ENCODE measurements at places on chromosomes 12 and 14.

DNA sequence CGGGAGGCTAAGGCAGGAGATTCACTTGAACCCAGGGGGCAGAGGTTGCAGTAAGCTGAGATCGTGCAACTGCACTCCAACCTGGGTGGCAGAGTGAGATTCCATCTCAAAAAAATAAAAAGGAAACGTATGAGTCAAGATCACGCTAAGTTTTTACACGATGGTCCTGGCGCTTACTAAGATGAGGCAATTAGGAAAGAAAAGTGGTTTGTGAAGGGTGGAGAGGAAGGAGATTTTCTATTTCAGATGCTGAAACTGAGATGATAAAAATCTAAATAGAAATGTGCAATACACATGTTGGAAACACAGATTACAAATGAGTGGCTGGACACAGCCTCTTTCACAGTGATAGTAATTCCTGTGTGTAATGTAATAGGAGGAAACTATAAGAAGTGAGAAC, 63.2 kb downstream of the KDM5A start:
- DNase-seq = no peak
- H3K27me3 ChIP-seq = no peaks in the 10 kb centered on the region
- H3K4me1 ChIP-seq = peaks cover 14% of the 10 kb centered on the region
- H3K4me3 ChIP-seq = no peak overlapping the region

DNA sequence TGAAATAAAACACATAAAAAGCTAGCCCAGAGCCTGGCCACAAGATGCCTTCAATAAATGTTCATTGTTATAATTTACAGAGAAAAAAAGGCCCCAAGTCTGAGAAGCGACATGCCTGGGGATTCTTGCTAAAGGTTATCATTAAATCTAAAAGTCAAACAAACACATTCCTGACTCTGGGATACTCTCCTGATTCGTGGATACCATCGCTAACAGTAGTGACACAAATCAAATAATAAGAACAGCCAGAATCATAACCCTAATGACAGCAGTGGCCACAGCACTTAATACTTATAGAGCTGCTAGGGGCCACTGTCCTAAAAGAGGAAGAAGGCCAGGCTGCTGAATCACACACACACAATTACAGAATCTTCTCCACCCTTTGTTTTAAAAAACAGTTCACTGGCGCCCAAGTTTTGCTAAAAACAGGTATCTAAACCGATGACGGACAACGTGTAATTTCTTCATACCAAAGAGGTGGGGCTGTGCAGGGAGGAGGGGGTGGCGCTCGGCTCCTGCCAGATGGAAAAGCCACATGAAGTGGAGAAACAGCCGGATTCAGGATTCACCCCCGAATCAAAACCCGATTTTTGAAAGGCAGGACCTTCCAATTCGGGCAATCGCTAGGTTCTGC, 1.2 kb downstream of the CLIP1 start:
- peaks cover 22% of the 10 kb centered on the region for H3K4me1 ChIP-seq
- peak overlapping the region; percentile 78 for H3K27ac ChIP-seq
- DNase-seq = no peak
- peak overlapping the region; percentile 86 for H3K4me3 ChIP-seq
- H3K27me3 ChIP-seq = no peaks in the 10 kb centered on the region

DNA sequence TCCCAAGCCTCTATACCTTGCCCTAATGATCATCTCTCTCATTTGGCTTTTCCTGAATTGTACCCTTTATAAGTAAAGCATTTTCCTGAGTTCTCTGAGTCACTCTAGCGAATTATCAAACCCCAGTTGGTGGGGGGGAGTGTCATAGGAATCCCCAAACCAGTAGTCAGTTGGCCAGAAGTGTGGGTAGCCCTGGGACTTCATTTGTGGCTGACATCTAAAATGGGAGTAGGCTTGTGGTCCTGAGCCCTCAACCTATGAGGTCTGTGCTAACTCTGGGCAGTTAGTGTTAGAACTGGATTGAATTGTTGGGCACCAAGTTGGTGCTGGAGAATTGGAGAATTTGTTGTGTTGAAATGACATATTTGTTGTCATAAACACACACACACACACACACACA, 91.3 kb downstream of the BBS10 start:
- H3K36me3 ChIP-seq = no peaks in the 10 kb centered on the region
- H3K4me3 ChIP-seq = no peak overlapping the region
- peaks cover 3% of the 10 kb centered on the region for H3K4me1 ChIP-seq
- no peak overlapping the region for H3K27ac ChIP-seq
- no peak for DNase-seq

- peaks cover 10% of the 10 kb centered on the region for H3K4me1 ChIP-seq
- H3K36me3 ChIP-seq = no peaks in the 10 kb centered on the region
- no peak overlapping the region for H3K27ac ChIP-seq
- peak overlapping the region; percentile 48 for H3K4me3 ChIP-seq
- DNase-seq = no peak
Measured at GRCh38 chr12:8609061-8609570, 3.5 kb downstream of the AICDA start.

- H3K36me3 ChIP-seq = peaks cover 2% of the 10 kb centered on the region
- no peak overlapping the region for H3K27ac ChIP-seq
- peak; percentile 48 for DNase-seq
- H3K4me1 ChIP-seq = peaks cover 44% of the 10 kb centered on the region
- H3K27me3 ChIP-seq = peaks cover 81% of the 10 kb centered on the region
Measured at GRCh38 chr12:57221169-57221917, 4.7 kb downstream of the NXPH4 start.

DNA sequence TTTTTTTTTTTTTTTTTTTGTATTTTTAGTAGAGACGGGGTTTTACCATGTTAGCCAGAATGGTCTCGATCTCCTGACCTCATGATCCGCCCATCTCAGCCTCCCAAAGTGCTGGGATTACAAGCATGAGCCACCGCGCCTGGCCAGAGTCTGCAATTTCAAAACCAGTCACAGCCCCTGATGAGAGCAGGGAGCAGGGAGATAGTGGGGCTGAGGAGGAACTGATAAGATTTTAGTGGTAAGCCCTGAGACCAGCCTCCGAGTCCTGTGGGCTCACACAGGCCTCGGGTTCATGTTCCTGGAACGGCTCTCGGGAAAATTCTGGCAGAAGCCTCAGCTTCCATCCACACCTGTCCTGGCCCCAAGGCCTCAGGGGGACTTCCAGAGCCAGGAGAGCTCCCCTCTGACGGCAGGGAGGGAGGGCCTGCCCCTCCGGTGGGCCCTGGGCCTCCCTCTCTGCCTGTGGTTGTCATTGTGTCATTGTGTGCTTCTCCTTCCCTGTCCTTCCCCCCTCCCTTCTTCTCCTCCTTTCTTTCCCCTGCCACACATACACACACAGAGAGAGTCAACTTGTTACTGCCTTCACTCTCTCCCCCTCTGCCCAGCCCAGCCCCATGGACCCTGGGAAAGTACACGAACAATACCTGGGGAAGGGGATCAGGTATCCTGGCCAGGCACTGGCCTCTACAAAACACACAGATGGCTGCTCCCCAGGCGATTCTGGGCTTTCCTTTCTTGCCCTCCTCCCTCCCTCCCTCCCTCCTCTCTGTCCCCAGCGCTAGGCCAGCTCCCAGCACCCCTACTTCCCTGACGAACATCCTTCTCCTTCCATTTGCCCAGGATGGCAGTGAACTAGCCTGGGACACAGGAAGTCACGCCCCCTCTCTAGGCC, 294.1 kb downstream of the DPF3 start:
- no peak for DNase-seq
- H3K27ac ChIP-seq = no peak overlapping the region
- H3K36me3 ChIP-seq = peaks cover 5% of the 10 kb centered on the region
- no peak overlapping the region for H3K4me3 ChIP-seq
- peaks cover 48% of the 10 kb centered on the region for H3K27me3 ChIP-seq

DNA sequence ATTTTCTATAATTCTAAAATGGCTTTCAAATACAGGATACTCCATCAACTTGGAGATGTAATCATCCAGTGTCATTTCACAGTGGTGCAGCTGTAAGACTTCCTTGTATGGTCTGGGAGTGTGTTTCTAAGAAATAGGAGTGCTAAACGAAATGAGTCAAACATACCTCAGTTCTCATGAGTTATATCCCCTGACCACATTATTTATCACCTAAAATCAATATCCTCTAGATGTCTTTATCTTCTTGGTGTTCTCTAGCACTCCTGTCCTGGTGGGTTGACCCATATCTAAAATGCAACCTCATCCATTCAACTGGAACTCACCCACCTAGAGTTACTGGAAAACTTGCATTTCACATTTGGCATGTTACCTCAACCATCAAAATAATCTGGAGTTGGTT, 33.2 kb downstream of the TMEM30B start:
- H3K4me3 ChIP-seq = no peak overlapping the region
- DNase-seq = no peak
- no peak overlapping the region for H3K27ac ChIP-seq
- peaks cover 11% of the 10 kb centered on the region for H3K4me1 ChIP-seq
- peaks cover 15% of the 10 kb centered on the region for H3K27me3 ChIP-seq

- no peak overlapping the region for H3K27ac ChIP-seq
- no peaks in the 10 kb centered on the region for H3K27me3 ChIP-seq
- no peaks in the 10 kb centered on the region for H3K36me3 ChIP-seq
- H3K4me3 ChIP-seq = no peak overlapping the region
- peaks cover 14% of the 10 kb centered on the region for H3K4me1 ChIP-seq
- no peak for DNase-seq
Measured at GRCh38 chr14:105204931-105205672, 24.0 kb upstream of the NUDT14 start.

DNA sequence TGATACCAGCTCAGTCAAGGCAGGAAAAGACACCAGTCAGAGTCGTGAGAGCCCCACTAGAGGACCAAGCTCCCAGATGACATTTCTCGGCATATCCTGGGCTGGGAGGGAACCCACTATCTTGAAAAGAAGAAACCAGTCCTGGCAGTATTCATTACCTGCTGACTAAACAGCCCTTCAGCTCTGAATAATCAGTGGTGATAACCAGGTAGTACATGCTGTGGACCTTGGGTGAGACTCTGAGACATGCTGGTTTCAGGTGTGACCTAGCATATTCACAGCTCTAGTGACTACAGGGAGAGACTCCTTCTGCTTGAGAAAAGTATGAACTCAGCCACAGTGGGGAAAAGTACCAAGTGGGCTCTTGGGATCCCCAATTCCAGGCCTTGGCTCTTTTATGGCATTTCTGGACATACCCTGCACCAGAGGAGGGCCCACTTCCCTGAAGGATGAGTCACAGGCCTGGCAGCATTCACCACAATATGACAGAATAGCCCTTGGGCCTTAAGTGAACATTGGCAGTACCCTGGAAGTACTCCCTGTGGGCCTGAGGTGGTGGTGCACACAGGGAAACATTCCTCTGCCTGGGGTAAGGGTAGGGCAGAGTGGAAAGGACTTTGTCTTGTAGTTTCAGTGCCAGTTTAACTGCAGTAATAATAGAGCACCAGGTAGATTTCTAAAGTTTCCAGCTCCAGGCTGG, 82.6 kb upstream of the SLC38A4 start:
- no peak overlapping the region for H3K4me3 ChIP-seq
- no peaks in the 10 kb centered on the region for H3K4me1 ChIP-seq
- H3K27me3 ChIP-seq = peaks cover 8% of the 10 kb centered on the region
- no peak for DNase-seq

GRCh38 chr12:52778833-52779232, 1.7 kb upstream of the KRT76 start:
- H3K4me3 ChIP-seq = no peak overlapping the region
- DNase-seq = no peak
- no peak overlapping the region for H3K27ac ChIP-seq
- H3K4me1 ChIP-seq = no peaks in the 10 kb centered on the region
- no peaks in the 10 kb centered on the region for H3K36me3 ChIP-seq
- H3K27me3 ChIP-seq = peaks cover 15% of the 10 kb centered on the region

- peaks cover 5% of the 10 kb centered on the region for H3K4me1 ChIP-seq
- DNase-seq = no peak
- no peak overlapping the region for H3K4me3 ChIP-seq
- peaks cover 24% of the 10 kb centered on the region for H3K27me3 ChIP-seq
- H3K36me3 ChIP-seq = no peaks in the 10 kb centered on the region
Measured at GRCh38 chr12:3366451-3367110, 124.4 kb upstream of the PRMT8 start.

GRCh38 chr12:105474672-105475071, 144.2 kb downstream of the C12orf75 start:
- no peak overlapping the region for H3K4me3 ChIP-seq
- no peaks in the 10 kb centered on the region for H3K36me3 ChIP-seq
- H3K4me1 ChIP-seq = peaks cover 2% of the 10 kb centered on the region
- no peak for DNase-seq
- peaks cover 7% of the 10 kb centered on the region for H3K27me3 ChIP-seq

DNA sequence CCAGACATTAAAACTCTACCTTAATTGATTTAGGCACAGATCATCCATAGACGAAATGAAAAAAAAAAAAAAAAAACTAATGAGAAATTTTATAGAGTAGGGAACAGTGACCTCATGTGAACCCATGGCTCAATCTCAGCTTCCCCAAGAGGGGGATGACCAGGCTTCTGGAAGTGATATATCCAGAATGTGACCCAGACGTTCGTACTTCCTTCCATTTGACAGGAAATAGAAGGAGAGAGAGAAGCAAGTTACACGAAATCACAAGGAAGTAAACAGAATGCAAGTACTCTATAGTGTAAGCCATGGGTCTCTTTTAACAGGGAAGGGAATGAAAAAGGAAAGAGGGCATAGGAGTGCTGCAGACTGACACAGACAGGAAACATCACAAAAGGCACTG, 10.1 kb downstream of the FOXN3 start:
- H3K4me1 ChIP-seq = peaks cover 34% of the 10 kb centered on the region
- peak overlapping the region; percentile 44 for H3K27ac ChIP-seq
- no peak for DNase-seq
- H3K4me3 ChIP-seq = no peak overlapping the region
- peaks cover 46% of the 10 kb centered on the region for H3K36me3 ChIP-seq
- no peaks in the 10 kb centered on the region for H3K27me3 ChIP-seq

DNA sequence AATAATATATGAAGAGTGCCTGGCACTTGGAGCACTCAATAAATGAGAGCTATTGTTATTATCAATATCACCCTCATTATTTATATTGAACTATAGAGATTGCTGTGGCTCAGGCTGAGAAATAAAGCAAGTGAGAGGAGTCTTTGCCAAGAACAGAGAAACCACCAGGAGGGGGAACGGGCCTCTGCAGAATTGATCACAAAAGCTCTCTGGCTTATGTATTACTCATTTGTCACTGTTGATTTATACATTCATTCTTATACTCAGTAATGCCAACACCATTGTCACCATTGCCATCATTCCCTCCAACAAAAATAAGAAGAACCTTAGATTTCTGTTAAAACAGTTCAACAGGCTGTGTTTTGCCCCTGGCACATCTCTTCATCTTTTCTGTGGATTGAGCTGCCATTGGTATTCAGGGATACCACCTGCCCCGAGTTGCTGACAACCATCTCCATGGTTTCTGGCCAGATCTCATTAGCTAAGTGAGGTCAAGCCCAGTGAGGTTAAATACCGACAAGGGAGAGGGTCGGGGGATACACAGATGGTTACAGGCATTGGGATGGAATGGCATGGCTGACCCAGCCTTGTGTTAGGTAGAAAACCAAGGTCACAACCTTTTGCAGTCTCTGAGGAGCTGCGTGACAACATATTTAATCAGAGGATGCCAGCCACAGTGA, 21.8 kb upstream of the PCNX1 start:
- H3K4me1 ChIP-seq = peaks cover 79% of the 10 kb centered on the region
- H3K4me3 ChIP-seq = peak overlapping the region; percentile 21
- H3K27me3 ChIP-seq = no peaks in the 10 kb centered on the region
- no peak for DNase-seq

- H3K27me3 ChIP-seq = peaks cover 4% of the 10 kb centered on the region
- no peaks in the 10 kb centered on the region for H3K36me3 ChIP-seq
- H3K27ac ChIP-seq = no peak overlapping the region
Measured at GRCh38 chr12:15638231-15638630, 151.0 kb downstream of the EPS8 start.

All from activated naive CD8-positive, alpha-beta T cell treated with anti-CD3 and anti-CD28 coated beads, Interleukin-2, amount 10 ng/mL, durations not matched to agents 7 days and 5 days (primary cell).